Activated naive CD4-positive, alpha-beta T cell treated with anti-CD3 and anti-CD28 coated beads, Interleukin-2, amount 50 U/mL, for 16 hours (primary cell): ENCODE measurements at places on chromosomes 13 and 19.

- no peak for DNase-seq
Measured at GRCh38 chr13:44236370-44236769, 137.3 kb upstream of the SERP2 start.

DNA sequence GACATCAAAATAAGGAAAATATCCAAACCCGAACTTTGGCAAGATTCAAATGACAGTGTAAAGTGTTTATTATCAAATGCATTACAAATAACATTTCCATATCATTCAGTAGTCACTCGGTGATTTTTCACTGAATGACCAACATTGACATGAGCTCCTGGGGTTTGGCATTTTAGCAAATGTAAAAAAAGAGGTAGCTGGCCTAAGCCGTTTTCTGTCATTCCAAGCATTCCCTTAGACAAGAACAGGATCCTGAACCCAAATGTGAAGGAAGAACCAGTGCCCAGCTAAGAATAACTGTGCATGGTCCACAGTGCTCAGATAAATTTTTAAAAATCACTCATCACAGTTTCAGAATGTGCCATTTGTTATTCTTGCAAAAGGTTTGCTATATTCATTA is 327.9 kb downstream of the GPC6 start:
- DNase-seq, result no peak

DNA sequence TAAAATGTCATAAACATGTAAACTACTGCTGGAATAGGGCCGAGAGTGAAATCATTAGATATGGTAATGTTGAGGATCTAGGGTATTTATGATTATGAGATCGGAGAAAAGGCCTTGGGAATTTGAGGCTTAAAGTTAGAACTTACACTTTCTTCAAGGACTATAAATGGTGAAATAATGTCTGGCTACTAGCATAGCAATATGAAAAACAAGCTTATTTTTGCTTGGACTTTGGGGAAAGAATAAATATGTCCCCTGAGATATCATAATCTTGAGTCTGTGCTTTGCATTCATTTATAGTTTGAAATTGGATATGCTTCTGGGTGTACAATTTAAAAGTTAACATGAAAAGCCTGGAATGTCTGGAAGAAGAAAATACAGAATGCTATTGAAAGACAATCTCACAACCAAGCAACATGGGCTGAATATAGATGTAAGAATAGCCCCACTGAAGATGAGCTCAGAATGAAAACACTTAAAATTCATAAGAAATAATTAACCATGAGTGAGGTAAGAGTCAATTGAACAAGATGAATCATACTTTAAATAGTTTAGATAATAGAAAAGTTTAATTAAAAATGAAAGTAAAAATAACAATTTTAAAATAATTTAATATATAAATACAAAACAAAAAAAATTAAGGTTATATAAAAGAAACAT is 1555.4 kb upstream of the MIR17HG start:
- no peak for DNase-seq

- DNase-seq, result peak; percentile 66
Measured at GRCh38 chr19:40165362-40165937, 25.8 kb upstream of the MAP3K10 start.

DNA sequence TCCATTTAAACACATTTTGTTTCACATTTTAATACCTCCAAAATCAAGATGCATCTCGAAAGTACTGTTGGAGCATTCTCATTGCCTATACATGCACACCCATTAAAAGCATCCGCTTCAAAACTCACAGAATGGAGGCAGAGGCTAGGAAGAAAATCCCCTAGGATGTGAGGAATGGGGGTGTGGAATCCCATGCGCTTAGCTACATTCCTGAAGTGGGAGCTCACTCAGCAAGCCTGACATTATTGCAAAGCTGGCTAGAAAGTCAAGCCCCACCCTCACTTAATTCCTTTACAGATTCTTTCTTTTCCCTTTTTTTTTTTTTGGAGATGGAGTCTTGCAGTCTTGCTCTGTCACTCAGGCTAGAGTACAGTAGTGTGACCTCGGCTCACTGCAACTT is 4.6 kb upstream of the FAM32A start:
- no peak for DNase-seq

- no peak for DNase-seq
Measured at GRCh38 chr13:25466880-25467279, 95.1 kb downstream of the ATP8A2 start.

GRCh38 chr19:18776736-18777135 is 14.4 kb downstream of the COMP start:
- no peak for DNase-seq
